OCI-LY7 (cell line): ENCODE measurements at places on chromosomes 2 and 18.

- no peak for DNase-seq
These were observed 1.1 kb upstream of the SSB start for GRCh38 chr2:169797601-169798000.

- DNase-seq, result no peak
These were observed 42.0 kb downstream of the ZFP36L2 start for GRCh38 chr2:43184339-43184895.

DNA sequence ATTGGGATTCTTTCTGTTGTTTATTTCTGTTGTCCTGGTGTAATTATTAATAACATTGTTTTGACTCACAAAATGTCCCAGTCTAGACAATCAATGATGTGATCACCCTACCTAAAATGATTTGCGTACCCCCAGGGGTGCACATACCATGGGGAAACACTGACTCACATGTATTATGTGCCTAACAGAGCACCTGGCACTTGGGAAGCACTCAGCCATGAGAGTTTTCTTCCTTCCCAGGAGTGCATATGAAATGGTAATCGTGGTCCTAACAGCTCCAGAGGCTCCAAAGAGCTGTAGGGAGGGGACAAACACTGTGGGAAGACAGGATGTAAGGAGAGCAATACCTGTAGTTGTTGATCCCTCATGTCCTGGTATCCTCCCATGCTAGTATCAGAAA, 187.8 kb upstream of the ERBB4 start:
- no peak for DNase-seq

GRCh38 chr2:180124273-180125139, 117.4 kb upstream of the CWC22 start:
- peak; percentile 64 for DNase-seq

GRCh38 chr18:22128954-22129353, 40.4 kb upstream of the GATA6 start:
- no peak for DNase-seq

DNA sequence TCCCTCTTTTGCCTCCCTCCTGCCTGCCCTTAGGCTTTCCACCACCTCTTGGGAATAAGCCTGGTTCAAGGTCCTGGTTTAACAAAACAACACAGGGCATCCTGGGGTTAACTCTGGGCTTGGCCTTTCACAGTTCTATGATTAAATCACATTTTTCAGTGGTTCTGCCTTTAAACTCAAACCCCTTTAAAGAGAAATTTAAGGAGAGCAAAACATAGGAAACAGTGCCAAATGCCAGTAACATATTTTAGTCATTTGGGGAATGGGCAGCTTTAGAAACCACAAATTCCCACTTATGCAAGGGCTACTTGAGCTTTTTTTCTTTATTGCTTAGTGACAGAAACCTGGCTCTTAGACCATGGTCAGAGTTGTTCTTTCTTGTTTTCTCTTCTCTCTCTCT, 112.2 kb upstream of the FZD5 start:
- no peak for DNase-seq
